ENCODE measurements at places on chromosomes 11 and 22.

- DNase-seq: no peak
These were observed 465 bp downstream of the MAPK1 start for GRCh38 chr22:21866833-21867527.

- no peak for DNase-seq
These were observed 89.5 kb downstream of the TRIM44 start for GRCh38 chr11:35752115-35752514.

DNA sequence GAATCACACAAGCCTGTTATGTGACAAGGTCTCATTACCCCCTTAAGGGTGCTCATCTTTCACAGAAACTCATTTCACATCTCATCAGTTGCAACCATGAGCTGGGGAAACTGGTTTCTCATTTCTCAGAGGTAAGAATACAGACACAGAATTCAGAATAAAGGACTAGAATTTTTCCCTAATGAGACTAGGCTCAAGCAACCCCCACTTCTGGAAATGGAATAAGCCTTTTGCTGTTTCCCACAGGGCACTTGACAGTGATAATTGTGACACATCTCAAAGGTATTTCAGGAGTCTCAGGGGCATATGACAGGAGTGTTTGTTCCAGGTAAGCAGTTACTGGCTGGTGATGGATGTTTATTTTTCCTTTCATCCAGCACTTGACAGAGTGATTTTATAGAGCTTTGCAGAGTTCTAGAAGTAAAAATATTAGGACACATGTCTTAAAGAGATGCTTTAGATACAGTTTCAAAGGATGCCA lies 112.9 kb upstream of the DDI1 start:
- DNase-seq: no peak

DNA sequence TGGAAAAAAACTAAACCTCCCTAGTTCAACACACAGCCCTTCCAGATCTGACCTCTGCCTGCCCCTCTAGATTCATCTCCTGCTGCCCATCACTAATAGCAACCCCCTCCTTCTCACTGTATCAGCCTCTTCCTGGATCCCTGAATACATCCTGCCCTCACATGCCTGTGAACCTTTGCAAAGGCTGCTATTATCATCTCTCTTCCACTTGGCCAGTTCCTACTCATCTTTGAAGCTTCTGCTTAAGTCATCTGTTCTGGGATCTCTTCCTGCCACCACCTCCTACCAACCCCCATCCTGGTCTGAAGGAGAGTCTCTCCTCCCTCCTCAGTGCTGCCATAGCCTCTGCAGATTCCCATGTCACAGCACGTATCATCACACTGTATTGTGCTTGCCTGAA lies 38.0 kb upstream of the AMOTL1 start:
- DNase-seq: no peak

GRCh38 chr11:27084518-27084917 lies 43.9 kb downstream of the BBOX1 start:
- no peak for DNase-seq

- no peak for DNase-seq
These were observed 1.6 kb downstream of the SPON1 start for GRCh38 chr11:13963949-13964770.

- DNase-seq: no peak
These were observed 63.6 kb downstream of the TNRC6B start for GRCh38 chr22:40241200-40241763.

DNA sequence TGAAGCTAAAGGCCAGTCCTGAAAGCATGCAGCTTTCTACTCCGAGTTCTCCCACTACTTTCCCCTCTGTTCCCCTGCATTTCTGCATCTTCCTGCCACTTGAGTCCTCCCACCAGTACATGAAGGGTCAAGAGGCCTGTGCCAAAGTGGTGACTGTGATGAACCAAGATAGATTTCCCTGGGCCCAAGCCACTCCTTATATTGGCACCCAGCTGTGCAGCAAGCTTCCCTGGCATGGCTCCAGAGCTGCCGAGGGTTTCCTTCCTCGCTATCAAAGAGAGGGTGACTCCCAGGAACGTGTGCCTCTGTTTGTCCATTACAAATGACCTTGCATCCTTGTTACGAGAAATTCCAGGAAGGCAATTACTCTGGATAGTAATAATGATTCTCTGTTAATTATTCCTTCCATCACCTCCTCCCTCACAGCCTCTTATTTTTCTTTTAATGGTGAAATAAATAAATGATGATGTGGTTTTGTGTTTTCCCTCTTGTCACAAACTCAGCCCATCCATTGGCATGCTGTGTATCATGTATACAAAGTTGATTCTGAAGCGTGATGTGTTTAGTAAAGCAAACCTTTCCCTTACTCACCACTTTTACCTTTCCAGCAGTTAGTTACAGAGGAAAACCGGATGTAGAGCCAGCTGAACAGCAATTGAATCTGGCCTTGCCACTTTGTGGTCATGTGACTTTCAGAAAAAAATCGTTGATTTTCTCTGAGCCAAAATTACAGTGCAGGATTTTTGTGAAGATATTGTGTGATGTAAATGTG lies 8.3 kb downstream of the SRSF8 start:
- no peak for DNase-seq

DNA sequence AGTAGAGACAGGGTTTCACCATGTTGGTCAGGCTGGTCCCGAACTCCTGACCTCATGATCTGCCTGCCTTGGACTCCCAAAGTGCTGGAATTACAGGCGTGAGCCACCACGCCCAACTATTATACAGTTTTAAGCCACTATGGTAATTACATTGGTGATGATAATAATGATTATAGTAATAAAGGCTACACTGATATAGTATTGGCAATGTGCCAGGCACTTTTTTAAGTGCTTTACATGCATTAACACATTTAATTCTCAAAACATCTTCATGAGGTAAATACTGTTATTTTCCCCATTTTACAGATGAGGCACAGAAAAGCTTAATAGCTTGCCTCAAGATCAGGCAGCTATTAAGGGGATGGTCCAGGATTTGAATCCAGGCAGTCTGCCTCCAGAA lies 222.5 kb downstream of the SOX6 start:
- no peak for DNase-seq

GRCh38 chr11:126135235-126136176 lies 72.8 kb upstream of the CDON start:
- DNase-seq: no peak

- no peak for DNase-seq
These were observed 83.7 kb downstream of the STIM1 start for GRCh38 chr11:3939211-3939610.

GRCh38 chr11:36116161-36116560 lies 172.3 kb downstream of the LDLRAD3 start:
- DNase-seq: no peak

GRCh38 chr11:14449302-14449714 lies 50.3 kb downstream of the COPB1 start:
- no peak for DNase-seq

DNA sequence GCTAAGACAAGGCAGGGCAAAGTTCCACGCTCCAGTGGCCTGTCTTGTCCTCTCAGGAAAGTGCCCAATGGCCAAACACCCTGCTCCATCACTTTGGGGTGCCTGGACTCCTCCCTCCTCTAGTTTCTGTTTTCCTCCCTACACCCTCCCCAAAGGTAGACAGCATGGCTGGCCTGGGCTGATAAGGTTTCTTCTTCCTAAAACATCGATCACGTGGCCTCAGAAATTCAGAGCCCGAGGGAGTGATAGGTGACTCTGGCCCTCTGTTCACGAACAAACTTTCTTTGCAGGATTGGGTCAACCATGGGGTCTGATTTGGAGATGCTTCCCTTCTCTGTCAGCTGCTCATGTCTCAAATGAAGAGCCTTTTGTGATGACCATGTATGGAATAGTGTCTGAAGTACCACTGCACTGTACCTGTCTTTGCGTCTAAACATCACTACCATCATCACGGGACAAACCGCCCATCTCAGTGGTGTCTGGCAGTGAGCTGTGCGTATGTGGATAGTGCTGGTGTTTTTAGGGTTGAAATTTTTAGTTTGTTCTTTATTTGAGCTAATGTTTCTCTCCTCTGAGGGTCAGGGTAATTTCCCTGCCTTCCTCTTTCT lies 6.1 kb downstream of the MICAL2 start:
- DNase-seq: no peak

DNA sequence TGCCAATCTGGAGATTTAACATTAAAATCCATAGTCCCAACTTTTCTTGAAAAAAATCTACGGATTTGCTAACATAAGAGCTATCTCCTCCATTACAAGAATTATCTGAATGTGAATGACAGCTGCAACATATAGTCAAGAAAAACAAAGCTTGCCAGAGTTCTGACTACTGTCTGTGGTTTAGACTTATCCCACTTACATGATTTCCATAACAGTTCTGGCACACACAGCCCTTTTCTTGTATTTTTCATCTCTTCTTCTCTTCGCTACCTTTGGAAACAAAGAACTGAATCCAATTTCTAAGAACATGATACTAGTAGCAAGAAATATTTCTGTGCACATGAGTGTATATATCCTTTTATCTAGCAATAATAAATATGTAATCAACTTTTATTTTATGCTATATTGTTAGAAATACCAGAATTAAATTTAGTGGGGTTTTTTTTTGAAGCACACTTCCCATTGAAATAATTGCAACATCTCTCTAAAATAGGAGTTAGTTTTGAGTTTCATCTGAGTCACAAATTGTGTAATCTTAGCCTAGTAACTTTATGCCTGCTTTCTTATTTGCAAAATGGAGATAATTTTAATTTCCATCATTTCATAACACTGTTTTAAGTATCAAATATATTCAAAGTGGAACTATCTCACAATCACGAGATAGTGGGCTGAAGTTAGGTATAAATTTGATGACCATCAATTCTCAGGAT lies 1217.6 kb downstream of the JRKL start:
- DNase-seq: no peak

GRCh38 chr11:123272565-123272964 lies 77.5 kb upstream of the CLMP start:
- no peak for DNase-seq

- DNase-seq: no peak
These were observed 59.2 kb downstream of the MYO7A start for GRCh38 chr11:77187111-77187750.

DNA sequence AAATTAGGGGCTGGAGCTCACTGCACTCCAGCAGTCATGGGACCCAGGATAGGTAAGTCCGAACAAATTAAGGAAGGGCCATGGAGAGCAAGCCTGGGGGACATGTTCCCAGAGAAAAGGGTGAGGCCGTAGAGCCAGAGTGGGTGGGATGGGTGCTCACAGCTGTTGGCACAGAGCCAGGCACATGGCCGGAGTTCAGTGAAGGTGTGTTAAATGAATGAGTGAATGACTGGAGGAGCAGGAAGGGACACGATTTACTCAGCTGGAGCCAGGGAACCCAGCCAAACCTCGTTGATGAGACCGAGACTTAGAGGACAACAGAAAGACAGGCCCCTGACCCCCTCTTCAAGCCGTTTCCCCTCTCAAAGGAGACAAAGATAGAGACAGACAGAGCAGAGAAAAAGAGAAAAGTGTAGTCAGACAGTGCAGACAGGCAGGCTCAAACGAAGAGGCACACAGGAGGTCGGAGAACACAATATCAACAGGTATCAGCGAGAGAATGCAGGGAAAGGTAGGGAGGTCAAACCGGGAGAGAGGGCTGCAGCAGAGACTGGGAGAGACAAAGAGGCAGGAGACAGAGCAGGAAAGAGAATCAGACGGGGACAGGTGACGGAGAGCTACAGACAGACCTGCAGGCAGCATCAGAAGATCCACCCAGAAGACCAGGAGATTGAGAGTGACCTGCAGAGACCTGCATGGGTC lies 590 bp downstream of the SLCO2B1 start:
- no peak for DNase-seq

DNA sequence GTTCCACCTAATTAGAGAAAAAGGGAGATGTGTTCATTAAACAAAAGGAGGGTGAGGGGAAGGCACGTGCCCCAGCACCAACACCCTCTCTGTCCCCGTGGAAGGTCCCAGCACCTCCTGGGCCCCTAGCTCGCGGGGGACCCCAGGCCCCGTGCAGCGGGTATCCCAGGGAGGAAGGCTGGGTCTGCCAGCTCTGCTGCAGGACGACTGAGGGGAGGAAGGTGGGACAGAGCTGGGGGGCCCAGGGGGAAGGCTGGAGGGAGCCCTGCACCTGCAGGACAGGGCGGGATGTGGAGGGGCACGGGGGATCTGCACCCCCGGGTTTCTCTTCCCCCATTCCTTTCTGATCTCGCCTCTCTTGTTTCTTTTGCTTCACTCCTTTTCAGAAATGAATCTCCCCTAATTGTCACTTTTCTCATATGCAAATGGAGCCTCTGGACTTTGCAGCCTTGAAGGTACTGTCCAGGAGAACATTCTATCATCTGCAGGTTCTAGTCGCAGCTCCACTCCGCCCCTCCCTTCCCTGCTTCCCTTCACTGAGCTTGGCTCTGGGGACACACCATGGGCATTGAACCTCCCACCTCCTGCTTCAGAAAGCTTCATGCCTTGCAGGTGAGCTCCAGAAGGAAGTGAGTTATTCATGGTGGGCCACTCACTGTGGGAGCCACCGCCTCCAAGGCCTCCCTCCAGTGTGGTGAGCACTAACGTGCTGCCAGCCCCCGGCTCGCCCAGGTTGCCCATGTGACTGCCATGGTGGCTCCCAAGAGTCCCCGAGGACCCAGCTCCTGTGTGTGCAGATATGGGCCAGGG lies 111.0 kb downstream of the ST3GAL4 start:
- no peak for DNase-seq

- DNase-seq: no peak
These were observed 4.9 kb downstream of the ATP5MGL start for GRCh38 chr22:42635531-42635930.

All from stimulated activated CD8-positive, alpha-beta memory T cell treated with anti-CD3 and anti-CD28 coated beads, Interleukin-15, amount 100 ng/mL, for 1 hour (primary cell).